Suppressor macrophage treated with lipopolysaccharide for 4 hours (primary cell): ENCODE measurements at places on chromosomes 1 and 21.

DNA sequence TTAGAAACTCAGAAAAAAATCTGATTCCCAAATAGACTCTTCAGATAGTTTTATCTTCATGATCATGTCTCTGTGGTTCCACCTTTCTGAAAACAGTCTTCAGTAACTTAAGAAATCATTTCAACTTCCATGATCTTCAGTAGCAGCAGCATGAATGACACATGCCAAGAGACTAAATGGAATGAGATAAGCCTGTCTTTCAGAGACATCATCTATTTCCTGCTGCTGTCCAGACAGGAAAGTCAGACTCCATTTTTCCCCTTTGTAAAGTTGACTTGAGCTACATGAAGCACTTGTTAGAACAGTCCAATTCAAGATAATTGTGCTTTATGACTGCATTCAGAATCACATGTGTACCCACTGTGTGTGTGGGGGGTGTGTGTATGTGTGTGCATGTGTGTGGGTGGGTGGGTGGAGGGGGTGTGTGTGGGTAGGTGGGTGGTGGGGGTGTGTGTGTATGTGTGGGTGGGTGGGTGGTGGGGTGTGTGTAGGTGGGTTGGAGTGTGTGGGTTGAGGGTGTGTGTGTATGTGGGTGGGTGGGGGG, 58.8 kb downstream of the CLIC4 start:
- peak; percentile 30 for DNase-seq

DNA sequence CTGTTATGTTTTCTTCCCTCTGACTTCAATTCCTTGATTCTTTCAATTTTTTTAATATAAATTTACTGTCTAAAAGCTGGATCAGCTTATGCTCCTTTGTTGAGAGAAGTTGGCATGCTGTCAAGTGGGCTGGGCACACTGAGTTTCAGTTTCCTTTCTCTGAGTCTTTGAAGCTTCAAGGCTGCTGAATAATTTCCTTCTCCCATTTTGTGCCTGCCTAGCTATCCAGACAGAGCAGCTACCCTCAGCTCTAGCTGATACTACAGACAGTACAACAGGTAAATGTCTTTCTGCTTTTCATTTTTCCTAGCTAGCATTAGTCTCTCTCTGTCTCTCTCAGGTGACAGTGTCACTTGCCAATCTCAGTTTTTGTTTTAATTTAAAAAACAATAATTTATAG, at the start of gene IFI44:
Gene IFI44, plus strand, starts transcription at position 204 of the 400 bp plus-strand sequence. CDS start 365 bp downstream, outside the sequence.
- DNase-seq, result peak; percentile 96

DNA sequence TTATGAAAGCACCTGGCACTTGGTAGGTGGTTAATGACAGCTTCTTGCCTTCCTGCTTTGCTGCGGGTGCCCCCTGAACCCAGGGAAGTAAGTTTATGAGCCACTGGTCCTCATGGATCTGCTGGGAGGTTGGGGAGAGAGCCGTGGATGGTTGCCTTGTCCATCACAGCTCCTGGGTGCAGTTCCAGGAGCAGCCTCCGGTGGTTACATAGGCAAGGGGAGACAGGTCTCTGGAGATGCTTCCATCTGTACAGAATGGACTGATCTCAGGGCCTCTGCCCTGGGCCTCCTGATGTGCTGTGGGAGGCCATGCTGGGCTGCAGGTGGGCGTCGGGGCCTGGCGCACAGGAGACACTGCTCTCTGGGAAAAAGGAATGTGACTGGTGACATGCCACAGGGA, 31.6 kb upstream of the ARHGEF10L start:
- no peak for DNase-seq

DNA sequence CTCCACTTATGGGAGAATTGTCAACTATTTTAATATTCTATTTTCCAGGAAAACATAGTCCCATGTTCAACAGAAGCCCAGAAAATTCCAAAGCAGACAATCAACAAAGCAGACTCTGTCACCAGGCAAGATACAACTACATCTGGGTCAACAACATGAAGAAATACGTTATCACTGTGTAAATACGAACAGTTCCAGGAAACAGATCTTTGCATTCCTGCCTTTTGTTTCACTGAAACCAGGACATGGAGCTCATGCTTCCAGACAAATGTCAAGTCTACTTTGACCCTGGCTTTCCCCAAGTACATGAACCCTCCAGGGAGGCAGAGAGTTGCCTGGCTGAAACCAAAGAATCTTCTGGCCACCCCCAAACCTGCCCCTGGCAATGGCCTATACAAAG, 106.7 kb downstream of the SETD4 start:
- no peak for DNase-seq

- DNase-seq, result no peak
Observed at GRCh38 chr1:43981135-43981491, 2.1 kb downstream of the B4GALT2 start.

- no peak for DNase-seq
Observed at GRCh38 chr1:54591127-54591756, 32.1 kb downstream of the FAM151A start.

GRCh38 chr1:13830170-13830569, 130.2 kb downstream of the PRDM2 start:
- DNase-seq, result no peak

DNA sequence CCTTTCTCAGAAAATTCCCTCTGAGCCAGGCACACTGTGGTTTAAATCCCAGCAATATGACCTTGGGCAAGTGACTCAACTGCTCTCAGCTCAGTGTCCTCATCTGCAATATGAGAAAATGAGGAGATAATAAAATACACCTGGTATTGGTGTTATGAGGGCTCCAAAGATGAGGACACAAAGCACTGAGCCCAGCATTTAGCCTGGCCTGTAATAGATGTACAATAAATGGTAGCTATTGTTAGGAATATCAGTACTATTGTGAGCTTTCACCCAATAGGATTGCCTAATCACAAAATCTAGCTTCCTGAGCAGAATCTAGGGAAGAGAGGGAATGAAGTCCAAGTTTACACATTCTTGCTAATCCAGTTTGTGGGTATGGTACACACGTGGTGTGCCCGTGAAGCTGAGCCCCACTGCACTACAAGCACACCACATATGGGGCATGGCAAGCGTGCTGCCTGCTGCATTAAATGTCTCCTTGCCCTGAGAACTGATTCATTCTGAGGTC, 24.3 kb upstream of the SLC30A1 start:
- no peak for DNase-seq

GRCh38 chr21:35414507-35415139, 365.5 kb upstream of the RUNX1 start:
- DNase-seq, result no peak
